ENCODE measurements at places on chromosomes 6 and 20. TPM values are rescaled to one million over a fixed set of nuclear protein-coding genes. Genes with fewer than 3 reads are reported as not detected.

The LAMA2 gene
- 3.3 TPM for total RNA-seq

The C6orf52 gene
- 2.2 TPM for total RNA-seq

The SDC4 gene
- 107 TPM for total RNA-seq

DNA sequence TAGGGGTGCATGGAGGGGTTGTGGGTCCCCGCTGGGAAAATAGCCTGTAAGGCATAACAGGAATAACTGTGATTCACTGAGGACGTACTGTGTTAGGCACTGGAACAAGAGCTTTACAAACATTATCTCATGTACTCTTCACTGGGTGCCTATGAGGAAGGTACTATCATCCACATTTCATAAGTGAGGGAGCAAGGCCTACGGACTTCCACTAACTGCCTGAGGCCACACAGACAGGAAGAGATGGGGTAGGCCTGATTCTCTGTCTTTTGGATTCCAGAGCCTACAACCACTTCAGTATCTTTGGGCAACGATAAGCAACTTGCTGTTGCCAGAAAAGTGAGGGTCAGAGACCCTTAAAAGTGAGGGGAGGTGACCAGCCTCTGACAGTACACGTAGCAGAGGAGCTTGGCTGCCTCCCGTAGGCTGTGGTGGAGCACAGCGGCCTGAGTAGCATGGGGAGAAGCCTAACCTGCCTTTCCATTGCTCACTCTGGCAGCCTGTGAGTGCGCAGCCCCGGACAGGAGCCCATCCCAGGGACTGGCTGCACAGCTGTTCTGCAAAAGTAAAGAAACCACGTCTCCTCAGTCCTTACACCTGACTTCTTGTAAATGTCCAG is 30.4 kb downstream of the PSMB1 start:
- peak; percentile 4 for DNase-seq

DNA sequence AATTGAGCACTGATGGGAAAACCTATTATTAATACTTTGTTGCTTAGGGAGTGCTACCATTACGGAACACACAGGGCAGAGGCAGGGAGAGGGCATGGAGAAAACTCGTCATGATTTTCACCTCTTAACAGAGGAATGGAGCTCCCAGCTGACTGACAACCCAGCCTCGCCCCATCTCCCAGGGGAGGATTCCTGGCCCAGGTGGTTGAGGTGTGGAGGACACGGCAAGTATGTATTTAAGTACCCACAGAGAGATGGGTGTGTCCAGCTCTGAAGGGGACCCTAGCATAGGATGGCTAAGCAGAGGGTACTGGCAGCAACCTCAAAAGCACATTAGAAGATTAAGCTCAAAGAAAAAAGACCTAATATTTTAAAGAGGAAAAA is 261.9 kb upstream of the MOCS1 start:
- DNase-seq = no peak

DNA sequence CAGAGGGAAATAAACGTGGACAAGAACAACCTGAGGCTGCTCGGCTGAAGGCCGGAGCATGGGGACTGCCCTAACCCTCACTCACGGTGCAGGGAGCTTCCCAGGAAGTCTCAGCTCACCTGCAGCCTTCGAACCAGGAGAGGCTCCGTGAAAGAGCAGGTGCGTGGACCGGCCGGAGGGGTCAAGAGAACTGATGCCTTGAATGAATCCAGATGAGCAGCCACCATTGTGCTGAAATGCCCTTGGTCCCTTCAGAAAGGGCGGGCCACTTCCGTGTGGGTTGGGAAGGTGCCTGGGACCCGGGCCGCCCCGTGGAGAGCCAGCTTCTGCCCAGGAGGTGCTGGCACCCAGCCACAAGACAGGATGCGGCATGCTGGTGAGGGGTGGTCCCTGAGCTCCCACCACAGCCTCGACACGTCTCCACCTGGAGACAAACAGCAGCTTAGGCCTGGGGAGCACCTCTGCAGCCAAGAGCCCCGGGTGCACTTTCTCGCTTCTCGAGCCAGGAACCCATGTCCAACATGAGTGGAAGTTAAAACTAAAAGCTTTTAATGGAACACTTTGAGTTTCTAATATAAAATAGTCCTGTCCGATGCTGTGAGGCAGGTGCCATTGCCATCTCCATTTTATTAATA is 83.5 kb downstream of the TTLL2 start:
- DNase-seq = no peak

GRCh38 chr20:31496761-31497295 is 17.4 kb upstream of the HM13 start:
- DNase-seq = no peak

DNA sequence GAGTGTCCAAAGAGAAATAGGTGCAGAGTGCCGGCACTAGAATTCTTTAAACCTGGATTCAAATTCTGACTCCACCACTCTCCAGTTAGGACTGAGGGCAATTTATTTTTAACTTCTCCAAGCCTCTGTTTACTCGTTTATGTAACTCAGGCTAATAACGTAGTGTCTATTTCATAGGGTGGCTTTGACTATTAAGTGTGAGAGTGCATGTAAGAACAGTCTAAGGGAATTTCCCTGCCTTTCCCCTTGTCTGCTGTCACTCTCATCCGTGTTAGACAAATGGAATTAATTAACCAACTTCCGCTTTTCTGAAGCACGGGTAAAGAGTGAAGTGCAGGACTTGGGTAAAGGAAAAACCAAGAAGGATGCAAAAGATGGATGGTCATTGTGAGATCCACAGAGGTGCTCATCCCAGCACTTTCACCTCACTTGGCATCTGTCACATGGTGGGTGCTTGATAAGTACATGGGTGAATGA is 4.1 kb upstream of the ZKSCAN8 start:
- no peak for DNase-seq

DNA sequence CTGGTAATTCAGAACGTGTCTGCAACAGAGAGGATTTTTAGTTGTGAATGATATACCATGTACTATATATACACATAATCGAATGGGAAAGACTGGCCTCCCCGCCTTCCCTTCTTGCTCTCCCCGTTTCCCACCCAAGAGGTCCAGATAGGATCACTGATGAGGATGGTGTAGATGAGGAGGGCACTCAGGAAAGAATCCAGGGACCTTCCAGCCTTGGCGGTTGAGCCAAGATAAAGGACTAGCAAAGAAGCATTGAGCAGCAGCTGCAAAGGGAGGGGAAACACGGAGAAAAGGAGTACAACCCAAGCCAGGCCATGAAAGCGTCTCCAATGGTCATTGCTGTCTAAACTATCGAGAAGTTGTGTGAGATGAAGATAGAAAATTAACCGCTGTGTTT is 84.0 kb upstream of the EXOC2 start:
- DNase-seq = no peak

DNA sequence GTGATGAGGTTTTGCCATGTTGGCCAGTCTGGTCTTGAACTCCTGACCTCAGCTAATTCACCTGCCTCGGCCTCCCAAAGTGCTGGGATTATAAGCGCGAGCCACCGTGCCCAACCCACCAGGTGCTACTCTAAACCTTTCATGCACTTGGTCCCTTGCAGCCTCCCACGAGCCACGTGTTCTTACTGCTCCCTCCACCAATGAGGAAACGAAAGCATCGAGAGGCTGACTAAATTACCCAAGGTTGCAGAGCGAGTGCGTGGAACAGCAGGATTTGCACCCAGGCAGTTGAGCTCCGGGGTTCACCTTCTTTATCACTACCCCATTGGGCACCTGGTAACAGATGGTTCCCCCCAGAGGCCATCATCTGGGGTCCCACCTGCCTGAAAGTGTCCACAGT is 208.3 kb downstream of the LY86 start:
- DNase-seq = no peak

- DNase-seq = no peak
Observed at GRCh38 chr20:10639737-10640556, 33.9 kb downstream of the JAG1 start.

- DNase-seq = no peak
Observed at GRCh38 chr6:41318261-41318653, 17.2 kb upstream of the NCR2 start.

DNA sequence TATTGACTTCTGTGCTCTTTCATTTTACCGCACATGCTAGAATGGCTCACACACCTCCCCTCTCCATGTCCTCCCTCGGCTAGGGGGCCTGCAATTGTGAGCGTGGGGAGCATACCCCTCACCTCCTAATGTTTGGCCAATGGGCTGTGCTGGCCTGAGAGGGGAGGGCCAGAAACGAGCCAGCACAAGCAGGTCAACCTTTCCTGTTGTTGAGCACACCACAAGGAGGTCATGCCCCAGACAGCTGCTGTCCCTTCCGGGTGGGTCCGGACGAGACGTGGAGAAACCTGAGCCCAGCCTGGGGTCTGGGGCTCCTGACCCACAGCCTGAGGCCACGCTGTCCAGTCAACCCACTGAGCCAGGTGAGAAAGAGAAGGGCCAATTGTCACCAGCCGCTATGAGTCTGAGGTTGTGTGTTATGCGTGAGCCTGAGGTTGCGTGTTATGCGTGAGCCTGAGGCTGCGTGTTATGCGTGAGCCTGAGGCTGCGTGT is 77.4 kb downstream of the TTLL2 start:
- no peak for DNase-seq

DNA sequence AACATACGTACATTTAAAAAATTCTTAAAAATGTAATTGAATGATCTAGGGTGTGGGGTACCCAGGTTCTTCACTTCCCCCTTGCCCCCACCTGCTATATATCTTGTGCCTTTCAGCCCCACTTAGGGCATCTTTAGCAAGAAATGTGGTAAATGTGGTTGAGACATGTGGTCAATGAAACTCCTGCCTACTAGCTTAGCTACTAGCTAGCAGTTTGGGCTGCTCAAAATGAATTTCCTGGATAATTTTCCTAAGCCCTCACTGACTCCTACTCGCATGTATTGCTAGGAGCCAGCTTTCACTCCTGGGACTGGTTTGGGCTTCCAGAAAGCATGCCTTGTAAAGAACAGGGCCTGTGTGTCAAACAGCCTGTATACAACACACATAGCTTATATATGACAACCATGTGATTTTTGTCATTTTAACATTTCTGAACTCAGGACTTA is 257.3 kb downstream of the ATXN1 start:
- no peak for DNase-seq

GRCh38 chr20:62026564-62026856 is 39.2 kb downstream of the TAF4 start:
- no peak for DNase-seq

GRCh38 chr6:12294851-12295536 is 4.8 kb downstream of the EDN1 start:
- no peak for DNase-seq

- no peak for DNase-seq
Observed at GRCh38 chr6:111764238-111765175, 108.7 kb downstream of the FYN start.

GRCh38 chr20:21358737-21359136 is 38.6 kb downstream of the NKX2-4 start:
- DNase-seq = no peak

DNA sequence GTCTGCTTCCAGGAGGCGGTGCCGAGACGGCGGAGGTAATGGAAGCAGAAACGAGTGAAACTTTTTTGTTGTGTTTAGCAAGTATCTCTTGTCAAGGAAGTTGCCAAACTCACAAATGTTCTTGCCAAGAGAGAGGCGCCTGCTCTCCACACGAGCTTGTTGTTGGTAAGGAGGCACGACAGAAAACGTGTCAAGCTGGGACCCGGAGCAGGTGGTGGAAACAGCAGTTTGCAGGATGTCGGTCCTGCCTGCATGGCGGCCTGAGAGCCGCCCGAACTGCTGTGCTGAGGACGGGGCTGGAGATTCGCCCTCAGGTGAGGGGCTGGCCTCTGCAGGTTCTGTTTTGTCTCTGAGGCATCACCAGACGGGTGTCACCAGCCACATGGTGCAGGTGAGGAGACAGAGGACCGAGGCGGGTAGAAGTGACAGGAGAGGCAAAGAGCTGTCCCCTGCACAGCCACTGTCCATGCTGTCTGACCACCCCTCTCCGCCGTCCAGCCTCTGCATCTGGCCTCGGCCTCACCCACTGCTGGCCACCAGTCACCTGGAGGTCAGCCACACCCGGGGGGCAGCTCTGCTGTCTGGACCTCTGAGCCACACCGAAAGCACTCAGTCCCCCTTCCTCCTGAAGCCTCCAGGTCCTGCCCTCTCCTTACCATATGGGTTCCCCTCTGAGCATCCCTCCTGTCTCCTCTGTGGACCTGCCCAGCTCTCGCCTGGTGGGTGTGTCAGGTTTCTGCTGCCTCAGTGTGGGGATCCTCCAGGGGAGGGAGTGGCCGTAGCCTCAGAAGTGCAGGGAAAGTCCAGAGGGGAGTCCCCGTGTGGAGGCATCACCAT is 261.5 kb downstream of the TAF4 start:
- DNase-seq = peak; percentile 4

All from SJSA1 (cell line).